SJCRH30 (cell line): ENCODE measurements at places on chromosomes 4 and X. TPM values are rescaled to one million over a fixed set of nuclear protein-coding genes. Genes with fewer than 3 reads are reported as not detected.

DNA sequence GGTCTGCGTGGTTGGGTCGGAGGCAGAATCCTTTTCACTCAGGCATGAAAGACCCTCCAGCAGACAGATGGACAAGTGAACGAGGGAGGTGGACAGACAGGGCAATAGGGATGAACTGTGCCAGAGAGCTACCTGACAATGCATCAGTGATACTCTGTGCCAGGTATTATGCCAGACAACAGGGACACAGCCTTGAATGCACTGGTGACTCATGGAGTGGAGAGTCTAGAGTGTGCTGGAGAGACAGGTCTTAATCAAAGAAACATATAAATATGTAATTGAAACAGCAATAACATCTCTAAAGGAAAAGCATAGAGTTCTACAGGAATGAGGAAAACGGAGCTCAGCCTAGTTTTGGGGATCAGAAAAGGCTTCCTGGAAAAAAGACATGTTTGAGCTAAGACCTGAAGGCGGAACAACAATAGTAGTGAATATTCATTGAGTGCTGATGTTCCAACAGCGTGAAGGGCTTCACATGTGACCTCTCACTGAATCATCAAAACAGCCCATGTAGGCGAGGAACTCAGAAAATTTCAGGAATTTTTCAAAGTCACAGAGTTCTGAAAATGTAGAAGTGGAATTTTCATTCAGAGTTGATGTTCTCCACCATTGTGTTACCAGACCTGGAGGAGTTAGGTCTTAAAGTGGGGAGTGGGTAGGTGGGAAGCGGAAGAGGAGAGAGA is 20.0 kb upstream of the FGFBP2 start:
- DNase-seq, result no peak

GRCh38 chr4:89823416-89823815 is 13.5 kb downstream of the SNCA start:
- no peak for DNase-seq

The LANCL3 gene
- not detected in 2 replicates for total RNA-seq

GRCh38 chrX:15619053-15619755 is 18.4 kb upstream of the ACE2 start:
- DNase-seq, result no peak

The SUPT20HL1 gene
- total RNA-seq, result 0.04 TPM in 1 of 2 replicates, not detected in the other

The PLK4 gene
- total RNA-seq, result 55.7 and 66.5 TPM in 2 replicates

DNA sequence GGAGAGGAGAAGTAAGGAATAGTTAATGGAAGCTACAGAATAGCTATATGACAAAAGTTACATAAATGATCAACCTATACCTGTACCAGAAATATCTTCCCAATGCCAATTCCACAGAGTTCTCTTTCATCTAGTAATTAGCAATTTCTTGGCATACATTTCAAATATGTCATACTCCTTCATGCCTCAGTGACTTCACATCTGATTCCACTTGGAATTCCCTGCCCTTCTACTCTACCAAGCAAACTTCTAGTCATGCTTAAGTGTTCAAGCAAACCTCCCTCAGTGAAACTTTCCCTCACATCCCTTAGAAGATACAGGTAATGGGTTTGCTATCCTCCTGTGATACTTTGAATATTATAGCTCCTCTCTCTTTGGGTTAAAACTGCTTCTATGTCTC is 127.1 kb downstream of the KLHL13 start:
- no peak for DNase-seq

- DNase-seq, result no peak
These were observed 26.0 kb upstream of the ELF2 start for GRCh38 chr4:139202991-139203390.

DNA sequence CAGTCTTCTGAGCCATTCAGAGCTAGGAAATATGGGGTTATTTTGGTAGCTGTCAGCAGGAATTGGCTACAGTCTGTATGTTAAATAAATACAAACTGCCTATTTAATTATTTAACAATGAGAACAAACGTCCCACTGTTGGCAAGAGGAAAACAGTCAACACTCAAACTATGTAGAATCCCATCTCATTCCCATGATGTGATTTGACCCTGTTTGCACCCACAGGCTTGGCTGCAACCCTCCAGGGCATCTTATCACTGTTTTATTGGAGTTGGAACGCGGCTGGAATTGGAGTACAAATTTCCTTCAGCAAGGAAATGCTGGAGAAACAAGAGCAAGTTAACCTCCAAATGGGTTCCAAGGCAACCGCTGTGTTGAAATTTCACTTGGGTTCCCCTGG is 124.0 kb downstream of the KIT start:
- DNase-seq, result peak; percentile 15

DNA sequence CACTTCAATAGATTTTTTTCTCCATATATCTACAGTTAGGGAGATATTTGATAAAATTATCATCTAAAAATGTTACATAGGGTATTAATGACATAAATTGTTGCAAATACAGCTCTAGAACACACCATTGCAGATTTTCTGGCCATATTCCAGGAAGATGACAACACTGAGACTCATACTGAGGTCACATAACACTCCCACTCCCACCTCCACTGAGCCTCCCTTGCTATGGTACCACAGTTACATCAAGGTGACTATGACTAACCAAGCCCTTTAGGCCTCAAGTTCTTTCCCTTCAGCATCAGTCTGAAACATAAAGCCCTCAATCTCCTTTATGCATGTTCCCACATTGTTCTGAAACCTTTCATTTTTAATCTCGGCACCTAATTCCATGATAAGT is 932.0 kb upstream of the IGFBP7 start:
- DNase-seq, result no peak

DNA sequence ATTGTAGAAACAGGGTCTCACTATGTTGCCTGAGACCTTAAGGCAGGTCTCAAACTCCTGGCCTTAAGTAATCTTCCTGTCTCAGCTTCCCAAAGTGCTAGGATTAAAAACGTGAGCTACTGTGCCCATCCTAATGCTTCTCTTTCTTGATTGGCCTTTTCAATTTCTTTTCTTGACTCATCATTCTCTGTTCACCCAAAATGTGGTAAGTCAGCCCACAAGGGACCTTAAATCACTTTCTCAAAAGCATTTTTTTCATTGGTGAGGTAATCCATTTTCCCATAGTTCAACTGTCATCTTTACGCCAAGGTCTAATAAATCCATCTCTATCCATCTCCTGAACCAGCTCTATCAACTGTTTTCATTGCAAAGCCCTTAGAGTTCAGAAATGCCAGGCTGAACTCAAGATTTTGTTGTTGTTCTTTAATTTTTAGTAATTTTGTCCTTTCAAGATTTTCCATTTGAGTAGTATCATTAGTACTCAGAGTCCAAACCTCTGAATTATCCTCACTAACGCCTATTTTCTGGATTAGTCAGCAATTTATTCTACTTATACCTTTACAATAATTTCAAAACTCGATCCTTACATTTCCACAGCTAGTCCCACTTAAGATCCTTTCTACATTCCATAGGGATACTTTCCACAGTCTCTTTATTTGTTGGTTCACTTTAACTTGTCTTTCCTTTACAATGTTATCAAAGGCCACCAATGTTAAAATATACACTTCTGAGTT is 528.6 kb downstream of the IL15 start:
- DNase-seq, result no peak

GRCh38 chr4:81429031-81429430 is 42.7 kb downstream of the RASGEF1B start:
- DNase-seq, result no peak

The UGT2B10 gene
- not detected in 2 replicates for total RNA-seq

The MAGEA9B gene
- not detected in 2 replicates for total RNA-seq

DNA sequence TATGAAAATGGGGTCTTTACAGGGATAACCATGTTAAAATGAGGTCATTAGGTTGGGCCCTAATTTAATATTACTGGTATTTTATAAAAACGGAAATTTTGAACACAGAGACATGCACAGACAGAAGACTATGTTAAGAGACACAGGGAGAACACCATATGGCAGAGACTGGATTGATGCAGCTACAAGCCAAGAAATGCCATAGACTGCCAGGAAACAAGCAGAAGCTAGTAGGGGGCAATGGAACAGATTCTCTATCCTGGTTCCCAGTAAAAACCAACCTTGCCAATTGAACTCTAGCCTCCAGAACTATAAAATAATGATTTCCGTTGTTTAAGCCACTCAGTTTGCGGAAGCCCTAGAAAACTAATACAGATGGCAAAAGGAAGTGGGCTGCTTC is 6.6 kb upstream of the GUF1 start:
- DNase-seq, result no peak

The P2RY8 gene
- total RNA-seq, result 0.05 and 0.08 TPM in 2 replicates

The ALAS2 gene
- total RNA-seq, result not detected in 2 replicates

The S100P gene
- total RNA-seq, result 0.13 and 0.18 TPM in 2 replicates

- DNase-seq, result no peak
These were observed 10.8 kb downstream of the HTRA3 start for GRCh38 chr4:8280158-8280875.

- DNase-seq, result no peak
These were observed 63.4 kb downstream of the NUDT10 start for GRCh38 chrX:51395810-51396728.

GRCh38 chrX:118468122-118468521 is 27.5 kb upstream of the DOCK11 start:
- no peak for DNase-seq

The STAG2 gene
- total RNA-seq, result 260 and 299 TPM in 2 replicates

DNA sequence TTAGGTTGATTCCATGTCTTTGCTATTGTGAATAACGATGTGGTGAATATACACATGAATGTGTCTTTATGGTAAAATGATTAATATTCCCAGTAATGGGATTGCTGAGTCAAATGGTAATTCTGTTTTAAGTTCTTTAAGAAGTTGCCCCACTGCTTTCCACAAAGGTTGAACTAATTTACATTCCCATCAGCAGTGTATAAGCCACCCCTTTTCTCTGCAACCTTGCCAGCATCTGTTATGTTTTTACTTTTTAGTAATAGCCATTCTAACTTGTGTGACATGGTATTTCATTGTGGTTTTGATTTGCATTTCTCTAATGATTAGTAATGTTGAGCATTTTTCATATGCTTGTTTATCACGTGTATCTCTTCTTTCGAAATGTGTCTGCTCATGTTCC is 503.3 kb downstream of the PCDH18 start:
- DNase-seq, result no peak

DNA sequence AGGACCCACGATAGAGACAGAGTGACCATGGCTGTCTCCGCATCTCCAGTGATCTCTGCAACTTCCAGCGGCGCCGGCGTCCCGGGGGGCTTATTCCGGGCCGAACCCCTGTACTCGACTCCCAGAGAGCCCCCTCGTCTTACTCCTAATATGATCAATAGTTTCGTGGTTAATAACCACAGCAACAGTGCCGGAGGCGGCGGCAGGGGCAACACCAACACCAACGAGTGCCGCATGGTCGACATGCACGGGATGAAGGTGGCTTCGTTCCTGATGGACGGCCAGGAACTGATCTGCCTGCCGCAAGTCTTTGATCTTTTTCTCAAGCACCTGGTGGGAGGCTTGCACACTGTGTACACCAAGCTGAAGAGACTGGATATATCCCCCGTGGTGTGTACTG is 343 bp downstream of the DACH2 start:
- DNase-seq, result no peak

The FGB gene
- total RNA-seq, result not detected in 2 replicates

DNA sequence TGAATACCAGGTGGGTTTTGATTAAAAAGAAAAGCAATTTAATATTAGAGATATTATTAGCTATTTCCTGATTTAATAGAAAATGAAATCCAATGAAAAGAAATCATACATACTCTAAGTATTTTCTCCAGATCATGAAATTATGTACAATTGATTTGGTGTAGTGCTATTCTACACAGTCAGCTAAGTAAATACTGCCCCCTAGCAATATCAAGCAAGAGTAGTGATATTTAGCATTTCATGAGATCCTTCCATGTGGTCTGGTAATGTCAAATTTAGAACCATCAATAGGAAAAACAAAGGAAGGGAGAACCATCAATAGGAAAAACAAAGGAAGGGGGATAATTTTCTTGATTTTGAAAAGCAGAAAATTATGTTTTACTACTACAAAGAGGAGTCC is 114.6 kb downstream of the TBCK start:
- peak; percentile 57 for DNase-seq

The GRSF1 gene
- 114 and 121 TPM in 2 replicates for total RNA-seq

The GBA3 gene
- not detected in 2 replicates for total RNA-seq

- DNase-seq, result no peak
These were observed 233.5 kb upstream of the PGRMC2 start for GRCh38 chr4:128521156-128521555.

- DNase-seq, result no peak
These were observed 18.0 kb downstream of the RBMX start for GRCh38 chrX:136862546-136862945.

GRCh38 chrX:31007321-31007720 is 64.5 kb downstream of the FTHL17 start:
- no peak for DNase-seq

The CFAP47 gene
- total RNA-seq, result not detected in 2 replicates

DNA sequence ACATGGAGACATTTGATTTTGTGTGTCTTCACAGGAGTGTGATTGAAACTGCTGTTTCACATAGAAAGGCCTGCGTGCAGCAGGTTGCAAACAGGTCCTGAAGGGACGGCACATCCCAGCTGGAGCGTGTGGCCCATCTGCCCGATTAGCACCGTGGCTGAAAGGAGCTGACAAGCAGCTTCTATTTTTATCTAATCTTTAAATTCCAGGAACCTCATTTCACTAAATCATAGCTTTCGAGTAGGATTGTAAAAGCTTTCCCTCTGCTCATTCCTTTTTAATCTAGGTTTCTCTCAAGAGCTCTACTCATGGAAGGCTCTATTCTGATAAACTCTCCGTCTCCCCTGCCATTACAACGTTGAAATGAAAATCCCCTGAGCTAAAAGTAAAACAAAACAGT is 106.8 kb downstream of the FSTL5 start:
- DNase-seq, result no peak

DNA sequence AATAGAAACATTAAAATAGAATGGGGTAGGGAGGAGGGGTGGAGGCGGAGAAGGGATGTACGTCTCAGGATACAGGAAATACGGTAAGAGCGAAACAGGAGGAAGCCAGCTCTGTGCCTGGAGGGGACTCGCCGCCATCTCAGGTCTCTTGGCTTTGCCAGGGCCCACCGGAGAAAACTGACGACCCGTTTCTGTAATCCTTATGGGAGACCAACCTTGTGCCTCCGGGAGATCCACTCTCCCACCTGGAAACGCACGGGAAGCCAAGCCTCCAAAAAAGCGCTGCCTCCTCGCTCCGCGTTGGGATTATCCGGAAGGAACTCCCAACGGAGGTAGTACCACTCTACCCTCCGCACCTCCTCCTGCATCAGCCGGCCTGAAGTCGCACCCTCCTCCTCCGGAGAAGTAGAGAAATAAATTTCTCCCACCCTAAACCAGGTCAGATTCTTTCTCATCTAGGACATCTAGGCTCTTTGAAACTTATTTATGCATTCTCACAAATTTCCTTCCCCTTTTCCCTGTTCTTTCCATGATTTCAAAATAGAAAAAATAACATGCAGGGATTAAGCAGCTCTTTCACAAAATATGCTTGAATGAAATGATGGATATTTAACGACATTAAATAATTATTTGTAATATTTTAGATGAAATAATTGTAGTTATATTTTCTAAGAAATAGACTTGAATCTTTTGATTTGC is at the start of gene NBDY:
Gene NBDY, plus strand, starts transcription at position 92 of the 699 bp plus-strand sequence. Its CDS starts 111 bp downstream, at position 203.
- peak; percentile 68 for DNase-seq

- DNase-seq, result peak; percentile 34
These were observed 104.0 kb upstream of the MBNL3 start for GRCh38 chrX:132592880-132593279.

The TCP11X1 gene
- total RNA-seq, result 0.08 TPM in 1 of 2 replicates, not detected in the other

The PLP1 gene
- not detected in 2 replicates for total RNA-seq

- peak; percentile 64 for DNase-seq
These were observed 219.0 kb downstream of the TLL1 start for GRCh38 chr4:166091912-166092510.
